NCI-H2029 treated with DMSO at 0.1 percent for 48 hours (cell line): ENCODE measurements at places on chromosomes 4 and X.

- no peak for DNase-seq
Observed at GRCh38 chr4:156779042-156779441, 192.6 kb downstream of the PDGFC start.

DNA sequence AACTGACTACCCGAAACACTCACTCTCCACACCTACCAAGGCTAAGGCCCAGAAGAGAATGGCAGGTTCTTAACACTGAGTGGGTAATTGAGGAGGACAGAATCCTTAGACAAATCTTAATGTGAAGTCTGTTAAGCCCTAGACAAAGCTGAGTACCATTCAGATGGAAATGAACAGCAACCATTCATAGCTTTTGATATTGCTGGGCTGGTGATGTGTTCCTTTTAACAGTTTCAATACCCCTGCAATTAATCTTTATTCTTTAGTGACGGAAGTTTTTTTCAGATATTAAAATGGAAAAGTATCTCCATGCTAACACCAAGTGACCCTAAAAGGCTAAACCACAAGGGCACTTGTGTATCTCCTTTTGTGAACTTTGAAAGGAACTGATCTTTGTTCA is 334.9 kb downstream of the OPHN1 start:
- DNase-seq = no peak

- no peak for DNase-seq
Observed at GRCh38 chrX:155027509-155028066, 944 bp downstream of the FUNDC2 start.

- no peak for DNase-seq
Observed at GRCh38 chrX:85381602-85382001, 2.1 kb upstream of the POF1B start.

DNA sequence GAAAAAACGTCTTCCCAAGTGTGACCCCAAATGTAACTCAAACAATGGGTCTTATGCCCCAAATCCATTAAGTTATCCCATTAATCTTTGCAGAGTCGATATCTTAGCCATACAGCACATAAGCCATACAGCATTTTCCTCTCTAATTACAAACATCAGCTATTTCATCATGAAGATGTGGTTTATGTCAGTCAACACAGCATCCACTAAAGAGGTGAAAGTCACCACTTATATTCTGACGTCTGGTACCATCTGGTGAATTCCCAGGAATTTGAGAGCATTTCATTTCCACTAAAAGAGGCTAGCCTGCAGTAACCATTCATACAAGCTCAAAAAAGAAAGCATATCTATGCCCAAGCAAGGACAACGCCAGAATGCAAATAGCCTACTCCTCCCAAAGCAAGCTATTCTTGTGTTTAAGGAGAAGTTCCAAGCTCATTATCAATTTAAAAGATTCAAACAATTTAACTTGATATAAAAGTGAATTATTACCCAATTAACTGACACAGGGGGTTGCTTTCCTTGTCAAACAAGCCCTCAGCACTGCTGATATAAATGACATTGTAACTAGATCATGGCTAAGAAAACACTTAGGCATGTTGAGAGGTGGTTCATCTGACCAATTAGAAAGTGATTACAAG is 203.3 kb downstream of the ANTXR2 start:
- DNase-seq = no peak

- DNase-seq = no peak
Observed at GRCh38 chrX:147680251-147680650, 231.5 kb upstream of the FMR1 start.

DNA sequence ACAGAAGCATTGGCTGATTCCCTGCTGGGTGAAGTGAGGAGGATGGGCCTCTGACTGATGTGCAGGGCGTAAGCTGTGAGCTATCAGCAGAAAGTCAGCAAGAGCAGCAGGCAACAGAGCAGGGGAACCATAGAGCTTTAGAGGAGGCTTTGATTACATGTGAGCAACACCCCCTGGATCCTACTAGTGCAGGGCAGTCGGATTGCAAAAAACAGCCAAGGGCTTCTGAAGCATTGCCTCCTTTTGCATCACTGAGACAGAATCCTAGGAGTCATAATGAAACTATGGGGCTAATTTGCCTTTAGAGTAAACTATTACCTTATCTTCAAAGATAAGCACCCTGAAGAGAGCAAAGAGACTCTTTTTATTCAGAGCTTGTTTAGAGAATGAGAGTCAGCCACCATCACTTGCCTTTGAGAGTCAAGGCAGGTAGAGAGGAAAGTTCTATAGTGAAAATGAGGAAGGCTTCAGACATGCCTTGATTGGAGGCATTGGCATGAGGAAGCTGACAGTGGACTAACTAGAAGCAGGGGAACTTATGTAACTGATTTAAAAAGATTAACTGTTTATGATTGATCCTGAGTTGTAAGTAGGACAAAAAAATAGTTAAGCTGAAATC is 420.3 kb downstream of the PDHA2 start:
- DNase-seq = no peak

DNA sequence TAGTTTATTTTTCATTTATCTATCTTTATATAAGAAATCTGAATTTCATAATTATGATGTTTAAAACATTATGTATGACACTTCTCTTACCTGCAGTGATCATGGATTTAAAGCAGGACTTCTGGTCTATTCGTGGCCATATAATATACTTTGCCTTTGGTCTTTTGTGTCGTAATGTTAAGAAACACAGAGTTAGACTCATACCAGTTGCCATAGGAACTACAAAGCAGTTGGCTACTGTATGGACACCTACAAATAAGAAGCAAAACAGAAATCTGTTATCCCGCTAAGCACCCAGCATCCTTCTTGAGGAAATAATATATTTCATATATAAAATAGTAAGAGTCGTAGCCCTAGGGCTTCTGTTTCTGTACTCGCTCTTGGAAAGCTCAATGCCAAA is 4.3 kb downstream of the SEPSECS start:
- no peak for DNase-seq

DNA sequence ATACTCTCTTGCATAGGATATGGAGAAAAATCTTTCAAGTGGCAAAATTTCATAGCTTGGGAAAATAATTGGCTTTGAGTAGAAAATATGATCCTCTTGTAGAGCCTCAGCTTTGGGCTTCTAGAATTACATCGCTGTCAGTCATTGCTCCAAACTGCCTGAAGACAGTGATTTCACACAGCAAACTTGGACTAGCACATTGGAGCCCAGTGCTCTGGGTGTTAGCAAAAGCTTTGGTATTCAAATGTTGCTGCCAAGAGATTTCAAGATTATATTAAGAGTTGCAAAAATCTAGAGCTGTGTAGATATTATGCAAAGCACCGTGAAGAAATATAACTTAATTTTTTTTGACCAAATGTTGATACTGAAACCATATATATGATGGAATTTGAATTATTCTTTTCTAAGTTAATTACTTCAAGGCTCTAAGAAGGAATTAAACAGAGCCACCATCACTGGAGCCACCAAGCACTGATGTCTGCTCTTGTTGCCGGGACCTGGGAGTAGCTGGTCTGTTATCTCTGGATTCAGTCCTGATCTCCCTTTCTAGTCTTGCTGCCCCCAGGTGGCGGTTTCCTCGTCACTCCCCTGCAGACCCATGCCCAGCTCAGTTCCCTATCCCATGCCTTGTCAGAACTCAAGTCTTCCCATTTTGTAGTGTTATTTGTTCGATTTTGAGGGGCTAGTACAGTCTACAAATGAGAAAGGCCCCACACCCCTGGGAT is 260.7 kb upstream of the SFRP2 start:
- no peak for DNase-seq

- no peak for DNase-seq
Observed at GRCh38 chr4:16039139-16039538, 44.7 kb downstream of the PROM1 start.

GRCh38 chr4:170097681-170098080 is 7.9 kb upstream of the AADAT start:
- DNase-seq = no peak

DNA sequence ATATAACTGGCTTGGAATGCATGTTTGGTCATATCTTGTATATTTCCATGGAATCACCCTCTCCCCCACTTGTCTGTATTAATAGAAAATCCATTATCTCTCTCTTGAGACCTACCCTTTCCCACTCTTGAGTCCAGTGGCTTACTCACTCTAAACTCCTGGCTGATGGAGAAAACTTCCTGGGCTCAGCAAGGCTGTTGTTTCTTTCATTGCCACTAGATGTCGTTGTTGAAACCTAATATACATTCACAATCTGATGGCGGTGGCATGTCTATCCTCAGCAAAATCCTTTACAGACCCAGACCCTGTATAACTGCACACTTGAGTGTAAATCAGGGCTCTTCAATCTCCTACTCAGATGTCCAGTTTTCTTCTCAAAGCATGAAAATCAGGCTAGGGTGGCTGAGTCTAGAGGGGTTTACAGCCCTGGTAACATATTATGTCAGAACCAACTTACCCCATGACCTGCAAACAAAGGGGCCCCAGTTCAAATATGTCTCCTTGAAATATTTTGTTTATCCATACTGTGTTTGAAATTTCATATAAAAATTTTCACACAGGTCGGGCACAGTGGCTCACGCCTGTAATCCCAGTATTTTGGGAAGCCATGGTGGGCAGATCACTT is 70.0 kb upstream of the FAM241A start:
- peak; percentile 20 for DNase-seq

DNA sequence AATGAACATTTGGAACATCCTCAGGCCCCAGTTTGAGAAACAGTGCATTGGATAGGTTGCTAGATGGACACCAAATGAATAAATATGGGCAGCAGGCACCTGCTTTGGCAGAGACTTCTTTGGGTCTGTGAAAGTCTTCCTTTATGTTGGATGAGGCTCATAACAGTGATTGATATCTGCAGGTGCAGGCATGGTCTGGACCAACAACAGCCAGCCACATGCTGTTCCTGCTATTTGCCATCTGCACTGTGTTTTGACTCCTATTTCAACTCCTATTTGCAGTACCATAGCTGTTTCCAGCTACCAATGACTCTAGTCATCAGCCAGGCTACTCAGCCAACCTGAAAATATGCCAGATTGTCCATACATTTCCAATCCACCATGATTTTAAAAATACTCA is 60.9 kb downstream of the ANAPC4 start:
- no peak for DNase-seq

GRCh38 chr4:109989044-109989443 is 76.4 kb downstream of the EGF start:
- DNase-seq = no peak

- DNase-seq = no peak
Observed at GRCh38 chr4:165370530-165370929, 8.3 kb upstream of the CPE start.
